Osteocyte (in vitro differentiated cells): ENCODE measurements at places on chromosomes 3 and 15.

DNA sequence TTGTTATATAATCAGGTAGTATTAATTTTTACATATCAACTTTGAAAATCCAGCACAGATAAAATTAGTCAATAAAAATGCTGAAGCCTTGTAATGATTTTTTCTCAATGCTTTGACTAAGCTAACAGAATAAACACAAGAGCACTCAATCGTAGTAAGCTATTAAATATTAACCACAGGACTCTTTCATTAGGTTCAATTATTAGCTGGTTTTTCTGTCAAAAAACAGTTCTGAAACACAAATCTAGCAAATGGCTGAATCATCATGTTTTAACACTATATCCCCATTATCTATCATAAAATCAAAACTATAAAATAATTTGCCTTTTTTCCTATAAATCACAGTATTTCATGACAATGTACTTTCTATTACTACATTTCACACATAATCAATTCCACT, 69.6 kb downstream of the PLOD2 start:
- DNase-seq, result no peak

- DNase-seq, result no peak
These were observed 174.7 kb downstream of the CD47 start for GRCh38 chr3:107916171-107916570.

- DNase-seq, result no peak
These were observed 48.9 kb downstream of the ABCC5 start for GRCh38 chr3:183968666-183969245.

DNA sequence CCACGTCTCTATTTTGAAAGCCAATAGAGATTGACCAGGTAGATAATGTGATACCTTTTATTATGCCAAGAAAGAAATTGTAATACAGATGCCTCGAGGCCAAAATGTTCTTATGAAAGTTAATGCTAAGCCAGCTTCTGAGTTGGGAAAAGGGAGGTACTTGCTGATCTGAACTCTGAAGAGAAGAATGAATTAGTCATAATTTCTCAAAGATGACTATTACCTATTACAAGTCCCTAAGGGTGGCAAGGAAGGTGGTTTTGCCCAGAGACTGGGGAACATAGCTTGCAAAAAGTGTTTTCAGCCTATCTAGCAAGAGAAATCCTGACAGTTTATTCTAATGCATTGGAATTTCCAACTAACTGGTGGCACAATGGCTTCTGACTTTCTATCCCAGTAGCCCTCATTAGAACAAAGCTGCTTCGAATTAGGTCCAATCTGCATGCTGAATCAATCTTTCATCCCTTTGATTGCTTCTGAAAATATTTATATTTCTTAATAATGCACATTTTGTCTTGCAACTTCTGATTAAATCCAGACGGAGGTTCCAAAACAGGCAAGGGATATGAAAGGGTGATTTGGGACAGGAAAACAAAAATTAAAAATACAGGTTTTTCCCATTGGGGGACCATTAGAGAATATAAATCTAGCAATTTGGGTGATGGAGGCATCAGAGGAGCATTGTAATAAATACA, 17.7 kb upstream of the NR2F2 start:
- no peak for DNase-seq

- no peak for DNase-seq
These were observed 53.0 kb upstream of the ST3GAL6 start for GRCh38 chr3:98710067-98710659.

DNA sequence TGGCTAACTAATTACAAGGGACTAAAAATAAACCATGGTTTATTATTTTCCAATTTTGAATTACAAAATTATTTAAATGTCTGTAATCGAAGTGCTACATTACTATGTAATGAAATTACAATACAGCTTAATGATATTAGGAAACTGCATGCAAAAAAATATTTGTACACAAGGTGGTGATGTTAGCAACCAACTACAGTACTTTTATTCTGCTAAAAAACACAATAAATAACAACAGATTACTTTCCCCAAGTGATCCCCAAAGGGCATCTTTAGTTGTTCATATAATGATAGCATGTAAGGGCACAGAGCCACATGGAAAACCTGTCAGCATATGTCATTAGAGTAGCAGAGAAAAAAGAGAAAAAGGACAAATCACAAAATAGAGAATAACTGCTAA, 147.5 kb upstream of the SOX2 start:
- DNase-seq, result no peak

DNA sequence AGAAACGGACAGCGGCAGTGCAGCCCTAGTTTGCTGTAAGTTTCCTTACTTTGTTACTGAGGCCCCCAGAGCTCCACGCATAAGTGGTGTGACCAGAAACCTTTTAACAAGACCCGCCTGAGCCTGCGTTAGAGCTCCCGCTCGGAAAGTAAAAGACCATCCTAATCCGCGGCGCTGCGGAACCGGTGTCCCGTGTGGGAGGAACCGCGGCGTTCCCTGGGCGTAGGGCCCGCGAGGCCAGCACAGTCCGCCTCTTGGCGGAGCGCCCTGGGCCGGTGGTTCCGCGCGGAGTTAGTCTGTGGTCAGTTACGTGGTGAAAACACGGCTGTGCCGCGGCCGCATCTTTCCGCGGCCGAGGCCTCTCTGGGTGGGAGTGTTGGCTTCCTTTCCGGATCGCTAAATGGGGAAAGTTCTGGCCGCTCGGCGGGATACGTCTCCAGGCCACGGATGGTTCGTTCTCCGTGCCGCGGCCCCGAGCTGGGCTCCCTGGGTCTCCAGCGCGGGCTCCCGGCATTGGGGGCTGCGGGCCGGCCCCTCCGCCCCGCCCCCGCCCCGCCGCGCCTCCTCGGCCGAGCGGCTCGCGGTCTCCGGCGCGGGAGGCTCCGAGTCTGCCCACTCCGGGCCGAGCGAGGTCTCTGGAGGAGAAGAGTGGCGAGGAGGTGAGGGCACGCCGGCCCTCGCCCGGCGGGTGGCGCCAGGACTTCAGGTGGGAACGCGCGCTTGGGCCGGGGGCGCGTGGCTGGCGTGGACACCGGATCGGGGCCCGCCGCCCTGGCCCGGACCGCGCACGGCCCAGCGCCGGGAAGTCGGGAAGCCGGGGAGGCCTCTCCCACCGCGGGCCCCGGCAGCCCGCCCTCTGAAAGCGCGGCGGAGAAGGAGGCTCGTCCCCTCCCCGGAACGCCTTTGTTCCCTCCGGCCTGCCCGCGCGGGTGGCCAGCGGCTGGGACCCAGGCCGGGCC, 754 bp downstream of the B3GNT5 start:
- no peak for DNase-seq

DNA sequence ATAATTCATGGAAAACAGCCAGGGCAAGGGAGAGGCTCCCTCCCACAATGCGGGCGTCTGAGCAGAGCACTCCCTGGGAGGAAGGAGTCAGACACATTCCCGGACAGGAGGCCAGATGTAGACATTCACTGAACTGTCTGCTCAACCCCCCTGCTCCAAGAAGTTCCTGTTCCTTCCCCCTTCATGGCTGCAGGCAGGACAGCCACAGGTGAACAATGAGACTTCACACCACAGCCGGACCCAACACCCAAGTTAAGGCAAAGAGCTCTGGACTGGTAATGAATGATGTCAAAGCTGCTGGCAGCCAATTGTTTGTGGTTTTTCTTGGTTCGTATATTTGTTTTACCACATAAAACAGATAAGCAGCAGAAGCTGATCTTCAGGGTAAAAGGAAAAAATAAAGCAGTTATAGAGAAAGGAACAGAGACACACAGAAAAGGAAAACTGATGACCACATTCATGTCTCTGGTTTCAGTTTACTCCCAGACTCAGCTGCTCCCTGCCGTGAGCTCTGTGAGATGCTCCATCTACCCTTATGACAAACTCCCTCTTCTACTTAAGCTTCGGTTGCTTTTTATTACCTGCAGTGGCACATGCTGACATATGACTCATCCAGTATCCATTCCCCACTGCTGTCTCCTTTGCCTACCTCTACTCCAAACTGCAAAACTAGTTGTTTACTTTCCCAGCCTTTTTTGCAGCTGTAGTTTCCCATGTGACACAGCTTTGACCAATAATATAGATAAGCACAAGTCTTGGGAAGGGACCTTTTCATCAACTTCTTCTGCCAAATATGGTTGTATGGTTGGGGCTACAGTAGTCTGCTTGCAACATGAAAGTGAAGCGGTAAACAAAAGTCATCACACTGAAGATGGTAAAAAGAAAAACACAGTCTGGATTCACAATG, 33.1 kb downstream of the DZIP1L start:
- no peak for DNase-seq

GRCh38 chr15:42273900-42274701, 868 bp upstream of the TMEM87A start:
- DNase-seq, result no peak

DNA sequence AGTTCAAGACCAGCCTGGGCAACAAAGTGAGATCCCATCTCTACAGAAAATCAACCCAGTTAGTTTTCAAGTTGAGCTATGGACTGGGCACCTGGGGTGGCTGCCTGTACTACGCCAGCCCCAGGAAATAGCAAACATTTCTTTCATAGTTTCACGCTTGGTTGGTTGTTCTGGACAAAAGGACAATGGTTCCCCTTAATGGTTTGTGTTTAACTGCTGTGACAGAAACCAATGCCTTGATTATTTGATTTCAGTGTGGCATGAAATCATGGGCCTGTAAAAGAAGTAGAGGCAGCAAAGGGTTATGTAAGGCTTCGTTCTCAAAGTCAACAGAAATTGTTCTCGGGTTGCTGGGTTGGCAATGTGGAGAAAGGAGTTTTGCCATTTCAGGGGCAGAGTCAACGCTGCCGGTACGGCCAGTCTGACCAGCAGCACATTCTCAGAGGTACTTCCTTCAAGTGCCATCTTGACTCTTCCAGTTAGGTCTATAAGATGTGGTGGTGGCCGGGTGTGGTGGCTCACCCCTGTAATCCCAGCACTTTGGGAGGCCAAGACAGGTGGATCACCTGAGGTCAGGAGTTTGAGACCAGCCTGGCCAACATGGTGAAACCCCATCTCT, 12.7 kb downstream of the LCMT2 start:
- no peak for DNase-seq

- DNase-seq, result no peak
These were observed 131.2 kb downstream of the CD47 start for GRCh38 chr3:107959550-107960154.

GRCh38 chr3:171526146-171526545, 65.9 kb upstream of the TNIK start:
- DNase-seq, result no peak

DNA sequence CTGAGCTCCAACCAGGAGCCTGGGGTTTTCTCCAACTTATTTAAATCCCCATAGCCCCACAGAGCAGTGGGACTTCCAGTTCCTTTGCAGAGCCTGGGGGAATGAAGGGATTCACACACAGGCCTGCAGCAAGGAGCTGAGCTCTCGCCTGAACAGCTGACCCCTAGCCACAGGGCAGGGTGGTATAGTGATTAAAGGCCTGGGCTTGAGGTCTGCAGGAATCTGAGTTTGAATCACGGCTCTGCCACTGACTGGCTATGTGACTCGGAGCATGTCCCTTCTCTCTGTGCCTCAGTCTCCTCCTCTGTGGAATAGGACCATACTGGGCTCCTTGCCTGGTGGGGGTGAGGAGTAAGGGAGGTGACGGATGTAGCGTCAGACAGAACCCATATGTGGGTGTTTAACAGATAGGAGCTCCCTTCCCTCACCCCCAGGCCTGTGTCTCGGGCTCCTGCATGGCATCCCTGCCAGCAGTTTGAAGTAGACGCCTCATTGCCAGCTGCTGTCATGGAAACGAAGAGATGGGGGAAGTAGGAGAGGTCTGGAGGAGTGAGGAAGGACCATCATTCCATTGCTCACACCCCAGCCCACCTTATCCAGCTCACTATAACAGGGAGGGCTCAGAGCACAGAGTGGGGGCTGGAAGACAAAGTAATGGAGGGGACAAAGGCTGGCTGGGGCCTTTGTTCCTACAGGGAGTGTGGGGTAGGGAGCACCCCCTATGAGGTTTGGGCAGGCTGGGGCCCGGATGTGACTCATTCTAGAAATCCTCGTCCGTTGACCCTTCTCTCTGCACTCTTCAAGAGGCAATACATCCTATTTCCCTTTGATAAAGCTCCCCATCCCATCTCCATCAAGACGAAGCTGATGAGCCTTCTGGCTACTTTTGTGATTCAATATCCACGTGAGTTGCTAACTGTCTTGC, 14.8 kb downstream of the HRH1 start:
- DNase-seq, result no peak

DNA sequence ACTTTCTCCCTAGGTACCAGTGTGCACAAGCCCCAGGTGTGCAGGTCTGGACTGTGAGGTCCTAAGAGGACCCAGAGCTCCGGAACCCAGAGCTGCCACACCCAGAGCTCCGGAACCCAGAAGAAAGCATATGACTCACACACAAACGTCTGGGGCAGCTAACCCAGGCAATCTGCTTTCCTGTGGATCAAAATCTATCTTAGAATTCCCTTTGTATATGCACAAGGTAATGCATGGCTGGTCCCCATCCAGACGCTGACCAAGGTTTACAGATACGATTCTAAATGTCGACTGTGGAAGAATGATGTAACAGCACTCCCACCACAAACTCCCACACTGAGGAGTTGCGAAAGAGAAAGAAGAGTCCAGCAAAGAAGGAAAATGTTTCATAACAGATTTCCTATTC, 15.7 kb downstream of the KCNMB2 start:
- DNase-seq, result no peak

DNA sequence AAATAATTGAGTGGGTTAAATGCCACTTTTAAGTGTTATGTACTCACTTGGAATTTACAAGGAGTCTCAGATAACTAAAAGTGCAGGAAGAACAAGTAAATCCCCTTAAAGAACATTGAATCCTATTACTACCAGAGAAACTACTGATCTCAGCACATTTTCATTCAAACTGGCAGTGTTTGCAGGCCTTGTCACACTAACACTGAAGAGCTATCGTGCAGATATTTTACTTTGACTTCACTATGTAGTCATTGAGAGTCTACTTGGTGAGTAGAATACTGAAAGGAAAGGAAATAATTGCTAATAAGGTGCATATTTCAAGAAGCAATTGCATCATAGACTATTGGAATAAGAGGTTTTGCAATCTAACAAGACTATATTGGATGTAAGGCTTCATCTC, 721.4 kb upstream of the CBLB start:
- no peak for DNase-seq

DNA sequence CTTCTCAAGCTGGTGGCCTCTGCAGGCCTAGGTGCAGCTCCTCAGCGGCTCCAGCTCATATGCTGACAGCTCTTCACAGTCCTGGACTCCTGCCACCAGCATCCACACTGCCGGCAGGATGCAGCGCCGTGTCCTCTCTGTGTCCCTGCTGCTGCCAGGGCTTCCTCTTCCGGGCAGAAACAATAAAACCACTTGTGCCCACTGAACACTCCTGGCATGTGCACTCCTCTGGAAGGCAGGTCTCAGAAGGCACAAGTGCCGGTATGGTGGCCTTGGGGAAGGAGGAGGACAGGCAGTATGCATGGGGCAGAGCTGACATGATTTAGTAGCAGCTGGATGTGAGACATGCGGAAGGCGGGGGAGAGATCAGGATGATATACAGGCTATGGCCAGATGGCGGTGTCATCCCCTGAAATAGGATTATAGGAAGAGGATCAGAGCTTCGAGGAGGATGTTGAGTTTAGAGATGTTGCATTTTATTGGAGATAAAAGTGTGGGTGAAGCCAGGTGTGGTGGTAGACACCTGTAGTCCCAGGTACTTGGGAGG, 7.5 kb upstream of the MAN2A2 start:
- DNase-seq, result no peak

GRCh38 chr3:191329654-191330529, at the start of gene UTS2B:
Gene UTS2B, minus strand, starts transcription at chr3:191330526. Its CDS starts 48,337 bp downstream, at chr3:191282189.
- peak; percentile 85 for DNase-seq

GRCh38 chr3:100105501-100105900, 8.8 kb downstream of the FILIP1L start:
- no peak for DNase-seq

- peak; percentile 81 for DNase-seq
These were observed 47.9 kb upstream of the TRAK1 start for GRCh38 chr3:42043099-42043813.
